ENCODE measurements at places on chromosomes 6 and 20.
A peak's percentile ranks its signal among the peaks of the same experiment; 100 is the strongest.

GRCh38 chr6:159981403-159982245 lies 12.7 kb downstream of the IGF2R start:
- DNase-seq = peak; percentile 67

- no peak for DNase-seq
Observed at GRCh38 chr6:84392261-84392660, 164.8 kb upstream of the CEP162 start.

GRCh38 chr6:3869284-3869631 lies 20.1 kb downstream of the FAM50B start:
- no peak for DNase-seq

- no peak for DNase-seq
Observed at GRCh38 chr6:36285797-36286196, 15.9 kb downstream of the PNPLA1 start.

- no peak for DNase-seq
Observed at GRCh38 chr6:32149932-32150870, 1.5 kb downstream of the PRRT1 start.

GRCh38 chr6:54366667-54367327 lies 58.6 kb downstream of the TINAG start:
- DNase-seq = no peak

GRCh38 chr6:169370054-169370453 lies 116.4 kb upstream of the THBS2 start:
- DNase-seq = no peak

DNA sequence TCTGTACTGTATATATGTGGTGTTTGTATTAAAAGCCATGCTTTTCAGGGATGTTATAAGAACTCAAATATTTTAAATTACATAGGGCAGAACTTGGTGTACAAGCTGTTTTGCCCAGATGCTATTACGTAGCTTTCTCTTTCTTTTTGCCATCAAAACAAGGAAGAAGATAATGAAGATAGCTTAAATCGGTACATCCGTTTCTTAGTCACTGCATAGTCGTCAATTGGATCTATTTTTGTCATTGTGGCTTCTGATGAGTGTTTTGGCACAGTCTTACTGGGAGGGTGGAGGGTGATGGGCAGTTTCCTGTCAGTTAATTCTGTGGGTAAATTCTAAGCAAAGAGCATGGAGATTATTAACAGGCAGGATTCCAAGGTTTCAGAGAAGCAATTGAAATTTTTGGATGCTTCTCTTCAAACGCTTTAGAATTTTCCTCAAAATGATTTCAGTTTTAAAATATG lies 649.1 kb upstream of the GJE1 start:
- peak; percentile 70 for DNase-seq

DNA sequence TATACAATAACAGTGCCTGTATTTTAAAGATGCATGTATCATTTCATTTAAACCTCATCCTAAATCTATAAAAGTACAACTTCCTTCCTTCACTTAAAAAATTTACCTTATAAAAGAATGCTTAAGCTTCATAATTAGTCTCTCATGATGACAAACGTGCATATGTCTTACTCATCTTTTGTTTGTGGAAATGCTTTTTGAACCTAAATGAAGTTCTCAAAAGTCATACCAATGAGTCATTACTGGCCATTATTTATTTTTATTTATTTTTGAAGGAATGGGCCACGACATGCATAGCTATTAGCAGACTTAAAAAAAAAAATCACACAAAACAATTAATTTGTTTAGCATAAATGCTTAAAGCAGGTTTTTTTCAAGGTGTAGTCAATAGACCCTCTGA lies 3.7 kb downstream of the TFB1M start:
- DNase-seq = no peak

GRCh38 chr6:70270287-70271005 lies 32.4 kb downstream of the COL9A1 start:
- no peak for DNase-seq

DNA sequence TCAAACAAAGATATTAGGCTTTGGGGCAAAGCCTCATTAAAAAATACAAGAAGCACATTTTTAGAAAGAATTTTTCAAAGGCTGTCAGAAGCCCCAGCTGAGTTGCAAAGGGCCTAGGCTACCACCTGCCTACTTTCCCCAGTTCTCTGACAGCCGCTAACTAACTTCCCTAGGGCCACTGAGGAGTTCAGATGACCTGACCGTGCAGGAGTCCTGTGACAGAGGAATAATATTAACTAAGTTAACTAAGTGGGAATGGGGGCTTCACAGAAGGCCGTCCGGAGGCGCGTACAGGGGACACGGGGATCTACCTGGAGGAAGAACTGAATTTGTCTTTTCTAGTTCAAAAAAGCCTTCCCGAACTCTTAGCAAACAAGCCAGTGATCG lies 884 bp downstream of the MCHR2 start:
- DNase-seq = no peak

GRCh38 chr20:49400904-49401303 lies 81.6 kb downstream of the KCNB1 start:
- no peak for DNase-seq

DNA sequence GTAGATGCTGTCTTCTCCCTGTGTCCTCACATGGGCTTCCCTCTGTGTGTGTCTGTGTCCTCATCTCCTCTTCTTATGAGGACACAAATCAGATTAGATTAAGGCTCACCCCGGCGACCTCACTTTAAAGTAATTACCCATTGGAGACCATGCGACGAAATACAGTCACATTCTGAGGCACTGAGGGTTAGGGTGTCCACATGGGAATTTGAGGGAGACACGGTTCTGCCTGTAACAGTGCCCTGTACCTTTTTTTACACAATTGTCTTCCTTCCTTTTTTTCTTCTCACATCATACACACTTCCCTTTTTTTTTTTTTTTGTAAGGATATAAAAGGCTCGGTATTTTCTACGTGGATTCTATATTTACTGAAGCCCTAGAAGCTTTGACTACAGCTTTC lies 48.9 kb downstream of the DEK start:
- no peak for DNase-seq

GRCh38 chr6:84220809-84221409 lies 6.5 kb downstream of the CEP162 start:
- DNase-seq = no peak

DNA sequence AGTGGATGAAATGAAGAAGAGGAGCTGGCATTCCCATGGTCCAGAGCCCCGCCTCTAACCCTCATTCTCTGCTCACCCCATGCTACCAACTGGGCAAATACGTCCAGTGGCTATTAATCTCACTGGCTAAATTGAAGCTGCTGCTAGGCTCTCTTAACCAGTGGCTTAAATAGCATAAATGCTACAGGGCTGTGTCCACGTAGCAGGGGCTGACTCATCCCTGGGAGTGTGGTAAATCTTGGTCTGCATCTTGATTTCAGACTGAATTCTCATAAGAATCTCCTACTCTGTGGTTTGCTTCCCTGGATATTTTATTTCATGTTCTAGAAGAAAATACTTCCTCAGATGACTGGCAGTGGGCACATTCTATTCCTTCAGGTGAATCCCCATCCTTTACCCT lies 193.1 kb upstream of the ARG1 start:
- no peak for DNase-seq

- no peak for DNase-seq
Observed at GRCh38 chr6:1481286-1481685, 91.9 kb downstream of the FOXF2 start.

- DNase-seq = no peak
Observed at GRCh38 chr6:11822346-11822745, 43.7 kb upstream of the ADTRP start.

DNA sequence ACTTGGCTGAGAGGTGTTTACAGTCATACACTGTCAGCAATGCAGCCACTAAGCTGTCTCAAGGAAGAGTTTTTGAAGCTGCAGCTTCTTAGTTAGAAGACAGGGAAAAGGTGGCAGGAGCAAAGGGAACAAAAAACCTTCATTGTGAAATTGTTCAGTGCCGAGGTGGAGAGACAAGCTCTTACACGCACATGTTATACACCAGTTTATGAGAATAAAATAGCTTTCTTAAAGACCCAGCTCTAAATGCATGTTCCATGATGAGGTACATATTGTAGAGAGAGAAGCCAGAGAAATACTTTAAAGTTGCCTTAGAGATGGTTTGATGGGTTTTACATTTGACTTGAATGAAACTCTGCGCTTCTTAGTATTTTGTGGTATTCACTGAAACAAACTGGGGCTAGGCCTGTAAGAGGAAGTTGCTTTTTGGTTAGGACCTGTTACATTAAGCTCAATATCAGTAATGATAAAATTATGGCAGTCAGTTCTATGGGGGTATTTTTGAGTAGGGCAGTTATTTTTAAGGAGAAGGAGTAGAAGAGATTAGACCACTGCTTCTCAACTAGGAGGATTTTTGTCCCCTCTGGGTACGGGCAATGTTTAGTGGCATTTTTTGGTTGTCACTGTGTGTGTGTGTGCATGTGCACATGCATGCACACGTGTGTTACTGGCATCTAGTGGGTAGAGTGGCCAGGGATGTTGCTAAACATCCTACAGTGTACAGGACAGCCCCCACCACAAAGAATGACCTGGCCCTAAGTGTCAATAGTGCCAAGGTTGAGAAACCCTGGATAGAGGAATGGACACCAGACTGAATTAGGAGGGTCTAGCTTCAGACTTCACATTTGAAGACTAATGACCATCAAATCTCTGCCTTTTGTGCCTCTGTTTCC lies 9.8 kb downstream of the NEDD9 start:
- no peak for DNase-seq

DNA sequence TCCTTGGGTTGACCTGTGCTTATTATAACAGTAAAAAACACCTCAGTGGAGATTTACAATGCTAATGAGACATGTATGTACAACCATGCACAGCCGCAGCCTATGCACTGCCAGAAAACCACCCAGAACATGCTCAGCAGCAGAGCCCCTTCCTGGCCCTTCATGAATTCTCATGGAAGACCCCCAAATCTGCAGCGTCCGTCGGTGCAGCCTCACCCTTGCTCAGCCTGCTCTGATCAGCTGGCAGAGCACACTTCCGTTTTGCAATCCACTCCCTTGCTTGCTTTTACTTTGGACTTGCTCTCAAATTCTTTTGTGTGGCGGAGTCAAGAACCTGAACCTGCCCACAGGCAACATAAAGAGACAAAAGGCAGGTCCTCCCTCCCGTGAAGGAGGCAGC lies 378.2 kb upstream of the SULF2 start:
- DNase-seq = no peak

- DNase-seq = no peak
Observed at GRCh38 chr6:151388236-151388635, 3.1 kb downstream of the ZBTB2 start.

DNA sequence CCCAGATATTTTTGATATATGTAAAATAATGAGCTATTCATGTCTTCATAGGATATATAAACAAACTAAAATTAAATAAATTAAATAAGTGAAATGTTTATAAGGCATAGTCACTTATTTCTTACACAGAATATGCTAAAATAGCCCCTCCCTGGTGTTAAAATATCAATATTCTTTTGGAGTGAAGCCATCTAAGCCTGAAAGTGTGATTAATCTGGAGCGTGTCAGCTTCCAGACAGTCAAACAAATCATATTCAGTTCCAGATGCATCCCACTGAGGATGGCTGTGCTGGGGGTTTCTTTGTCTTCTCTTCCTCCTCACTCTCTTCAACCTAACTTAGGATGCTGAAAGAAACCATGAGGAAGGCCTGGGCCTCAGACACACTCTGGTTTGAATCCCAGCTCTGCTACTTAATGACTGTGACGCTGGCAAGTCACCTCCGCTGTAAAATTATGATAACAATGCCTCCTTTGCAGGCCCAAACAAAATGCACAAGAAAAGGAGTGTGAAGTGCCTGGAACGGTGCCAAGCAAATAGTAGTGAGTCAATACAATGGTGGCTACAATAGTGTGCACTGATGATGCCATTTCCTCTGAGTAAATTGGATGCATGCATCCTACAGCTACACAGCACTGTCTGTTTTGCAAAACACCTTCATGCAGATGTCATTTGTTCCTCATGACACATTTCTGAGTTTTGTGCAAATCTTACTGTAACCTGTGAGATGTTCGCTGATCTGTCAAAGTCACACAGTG lies 161.4 kb downstream of the FOXC1 start:
- peak; percentile 78 for DNase-seq

DNA sequence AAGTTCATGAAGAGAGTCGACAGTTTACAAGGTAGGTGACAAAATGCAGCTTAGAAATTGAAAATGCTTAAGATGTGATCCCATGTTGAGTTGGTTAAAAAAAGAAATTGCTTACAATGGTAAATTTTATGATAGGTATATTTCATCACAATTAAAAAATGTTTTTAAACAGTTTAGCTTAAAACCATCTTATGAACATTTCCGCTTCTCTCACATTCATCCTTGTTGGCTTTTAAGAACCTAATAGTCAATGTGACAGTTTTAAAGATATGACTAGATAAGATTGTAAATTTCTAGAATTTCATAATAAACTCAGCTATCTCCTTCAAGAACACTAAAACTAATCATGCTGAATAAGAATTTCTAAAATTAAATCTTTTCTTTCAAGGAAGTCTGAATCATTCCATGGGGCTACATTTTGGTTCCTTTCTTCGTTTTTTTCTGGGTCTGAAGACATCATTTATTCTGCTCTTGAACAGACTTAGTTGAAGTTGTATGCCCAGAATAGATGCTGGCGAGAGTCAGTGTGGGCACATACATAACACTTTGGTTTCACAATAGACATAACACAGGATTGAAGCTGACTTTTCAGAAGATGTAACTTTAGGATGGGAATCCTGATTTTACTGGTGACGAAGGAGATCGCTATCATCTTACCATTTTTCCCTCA lies 35.9 kb upstream of the LTV1 start:
- DNase-seq = no peak

DNA sequence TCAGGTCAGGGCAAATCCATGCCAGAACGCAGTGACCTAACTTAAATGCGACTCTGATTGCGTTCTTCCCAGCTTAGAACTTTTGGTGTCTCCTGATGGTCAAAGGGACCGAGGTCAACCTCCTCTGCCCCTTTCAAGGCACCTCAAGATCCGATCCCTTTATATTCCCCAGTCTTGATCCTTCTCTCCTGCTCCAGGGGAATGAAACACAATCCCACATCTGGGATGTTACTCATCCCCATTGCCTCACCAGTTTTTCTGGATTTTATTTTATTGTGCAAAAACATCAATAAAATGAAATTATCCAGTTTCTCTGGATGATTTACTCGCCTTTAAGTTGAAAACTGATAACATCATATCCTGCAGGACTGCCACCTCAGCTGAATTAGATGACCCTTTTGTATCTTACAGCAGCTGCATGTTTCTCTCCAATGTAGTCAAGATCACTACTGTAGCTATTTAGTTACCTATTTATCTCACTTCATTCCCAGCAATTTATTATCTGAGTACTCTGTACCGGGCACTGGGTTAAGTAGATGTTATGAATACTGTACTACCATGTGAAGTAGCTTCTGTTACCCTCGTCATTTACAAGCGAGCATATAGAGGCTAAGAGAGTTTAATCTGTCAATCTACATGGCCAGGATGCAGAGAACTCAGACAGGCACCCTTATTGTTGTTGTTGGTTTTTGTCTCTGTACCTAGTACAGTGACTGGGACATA lies 44.0 kb downstream of the IRAK1BP1 start:
- DNase-seq = no peak

DNA sequence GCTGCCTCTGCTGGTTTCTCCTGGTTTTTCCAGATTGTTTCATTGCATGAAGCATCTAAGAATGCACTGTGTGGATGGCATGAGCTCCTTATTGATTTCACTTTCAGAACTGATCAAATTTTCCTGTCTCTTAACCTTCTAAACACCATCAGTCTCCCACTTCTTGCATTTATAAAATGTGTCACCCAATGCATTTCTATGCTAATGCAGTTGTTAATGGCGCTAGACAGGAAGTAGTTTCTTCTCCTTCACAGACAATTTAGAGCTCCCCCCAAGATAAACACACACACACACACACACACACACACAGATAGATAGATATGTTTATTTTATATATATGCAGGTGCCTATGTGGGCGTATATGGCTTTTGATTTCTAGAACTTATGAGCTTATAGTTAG lies 45.6 kb upstream of the FOXA2 start:
- no peak for DNase-seq

- DNase-seq = no peak
Observed at GRCh38 chr6:157228426-157229131, 94.7 kb downstream of the TMEM242 start.

Measured in activated naive CD4-positive, alpha-beta T cell treated with anti-CD3 and anti-CD28 coated beads for 36 hours (primary cell).